ENCODE measurements at places on chromosomes 4 and X. TPM values are rescaled to one million over a fixed set of nuclear protein-coding genes. Genes with fewer than 3 reads are reported as not detected.

Gene BTC
- polyA plus RNA-seq = 6.4 TPM

Gene JCHAIN
- polyA plus RNA-seq = 0.69 TPM

Gene MAGEA9B
- not detected for polyA plus RNA-seq

Gene AREG
- 0.28 TPM for polyA plus RNA-seq

Gene PABPC5
- polyA plus RNA-seq = 5.9 TPM

Gene SYNPO2
- polyA plus RNA-seq = 21.9 TPM

Gene GAB3
- 2.0 TPM for polyA plus RNA-seq

GRCh38 chr4:144204431-144204830 lies 63.9 kb upstream of the GYPA start:
- DNase-seq = no peak

DNA sequence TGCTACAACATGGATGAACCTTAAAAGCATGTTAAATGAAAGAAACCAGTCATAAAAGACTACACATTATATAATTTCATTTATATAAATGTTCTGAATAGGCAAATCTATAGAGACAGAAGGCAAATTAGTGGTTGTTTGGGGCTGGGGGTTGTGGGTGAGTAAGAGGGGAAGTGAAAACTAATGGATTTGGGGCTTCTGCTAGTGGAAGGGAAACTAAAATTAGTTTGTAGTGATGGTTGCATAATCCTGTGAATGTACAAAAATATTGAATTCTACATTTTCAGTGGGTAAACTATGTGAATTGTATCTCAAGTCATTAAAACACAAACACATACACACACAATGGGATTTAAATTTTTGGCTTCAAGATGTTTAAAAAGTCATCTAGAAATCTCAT lies 25.4 kb upstream of the LIMCH1 start:
- no peak for DNase-seq

- DNase-seq = no peak
Measured at GRCh38 chr4:135274416-135274815, 1072.8 kb upstream of the PABPC4L start.

DNA sequence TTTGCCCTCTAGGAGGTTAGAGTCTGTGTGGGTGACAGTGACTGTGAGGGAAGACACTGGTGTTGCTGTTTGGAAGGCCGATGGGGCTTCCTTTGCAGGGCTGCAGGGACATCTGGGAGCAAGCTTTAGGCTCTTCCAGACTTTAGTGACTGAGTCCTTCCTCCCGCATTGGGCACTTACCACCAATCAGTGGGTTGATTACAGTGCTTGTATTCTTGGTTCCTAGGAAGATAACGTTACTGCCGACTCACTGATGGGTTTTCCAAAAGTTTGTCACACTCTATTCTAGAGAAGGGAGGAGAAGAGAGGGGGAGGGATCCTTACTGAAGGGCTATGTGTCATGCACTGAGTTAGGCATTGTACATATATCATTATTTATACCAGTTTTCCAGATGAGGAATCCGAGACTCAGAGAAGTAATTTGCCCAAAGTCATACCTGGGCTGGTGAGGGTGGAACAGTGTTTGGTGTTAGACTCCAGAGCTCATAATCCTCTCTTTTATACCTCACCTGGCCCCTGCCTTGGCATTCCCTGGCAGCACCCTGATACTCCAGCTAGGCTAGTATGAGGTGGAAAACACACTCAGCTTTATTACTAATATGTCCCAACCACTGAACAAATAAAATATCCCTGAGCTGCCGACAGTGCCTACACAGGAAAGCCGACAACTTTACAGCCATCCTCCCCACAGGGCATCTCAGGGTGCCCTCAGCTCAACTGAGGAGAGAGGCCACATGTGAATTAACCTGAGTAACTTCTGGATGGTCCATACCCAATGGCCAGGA lies 3.8 kb downstream of the CHST7 start:
- no peak for DNase-seq

DNA sequence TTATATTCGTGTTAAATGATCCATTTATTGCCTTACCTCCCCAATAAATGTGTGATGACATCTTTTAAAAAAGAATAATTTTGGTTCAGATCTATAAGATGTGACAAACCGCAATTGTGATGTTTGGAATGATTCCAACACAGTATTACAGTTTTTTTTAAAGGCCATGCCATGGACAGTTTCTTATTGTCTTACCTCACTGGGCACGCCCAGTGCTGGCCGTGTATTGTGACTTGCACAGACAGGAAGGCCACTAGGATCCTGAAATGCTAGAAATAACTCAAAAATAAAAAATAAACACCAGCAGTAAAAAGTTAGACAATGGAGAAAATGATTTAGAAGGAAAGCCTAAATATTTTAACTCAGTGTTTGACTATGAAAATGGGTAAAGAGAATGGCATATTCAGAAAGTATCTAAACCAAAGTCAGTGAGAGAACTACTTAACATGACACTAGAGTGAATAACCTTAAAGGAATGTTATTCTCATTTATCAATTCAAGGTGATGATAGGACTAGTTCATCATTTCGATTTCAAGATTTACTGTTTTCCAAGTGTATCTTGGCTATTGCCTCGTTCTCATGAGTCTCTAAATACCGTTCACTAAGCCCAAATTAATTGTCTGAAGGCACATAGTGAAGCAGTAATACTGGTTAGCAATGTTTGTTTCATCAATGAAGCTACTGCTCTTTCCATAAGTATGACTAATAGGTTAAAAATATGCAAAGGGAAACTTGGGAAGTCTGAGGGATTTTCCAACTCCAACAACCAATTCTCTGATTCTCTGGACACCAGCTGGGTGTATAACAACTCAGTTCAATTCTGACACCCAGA lies 46.1 kb upstream of the VEGFC start:
- no peak for DNase-seq

DNA sequence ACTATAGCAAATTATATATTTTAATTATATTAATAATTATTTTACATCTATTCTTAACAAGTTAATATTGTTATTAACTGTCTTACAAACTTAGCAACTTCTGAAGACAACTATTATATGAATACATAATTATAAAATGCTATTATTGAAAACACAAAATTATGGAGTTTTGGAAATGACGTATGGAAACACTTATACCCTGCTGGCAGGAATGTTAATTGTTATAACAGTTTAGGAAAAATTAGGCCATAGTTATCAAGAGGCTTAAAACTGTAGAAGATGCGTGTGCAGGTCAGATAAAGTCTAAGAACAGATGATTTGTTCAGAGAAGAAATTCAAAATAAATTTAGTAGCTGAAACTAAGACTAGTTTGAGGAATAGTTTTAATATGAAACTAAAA lies 211.7 kb downstream of the FAT4 start:
- no peak for DNase-seq

DNA sequence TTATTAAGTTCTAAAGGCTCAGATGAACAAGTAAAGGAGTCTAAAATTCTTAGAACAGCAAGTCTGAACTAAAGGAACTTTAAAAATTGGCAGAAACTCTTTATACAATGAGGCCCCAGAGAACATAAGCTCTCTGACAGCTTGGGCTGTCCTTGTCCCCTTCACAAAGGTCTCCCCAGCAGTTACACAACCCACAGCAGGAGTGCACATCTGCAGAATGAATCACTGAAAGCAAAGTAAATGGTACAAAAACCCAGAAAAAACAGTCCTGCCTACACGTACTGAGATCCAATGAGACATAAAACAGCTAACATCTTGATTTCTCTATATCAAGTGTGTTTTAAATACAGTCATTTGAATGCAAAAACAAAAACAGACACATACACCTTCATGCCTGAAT lies 18.7 kb downstream of the RBBP7 start:
- no peak for DNase-seq

DNA sequence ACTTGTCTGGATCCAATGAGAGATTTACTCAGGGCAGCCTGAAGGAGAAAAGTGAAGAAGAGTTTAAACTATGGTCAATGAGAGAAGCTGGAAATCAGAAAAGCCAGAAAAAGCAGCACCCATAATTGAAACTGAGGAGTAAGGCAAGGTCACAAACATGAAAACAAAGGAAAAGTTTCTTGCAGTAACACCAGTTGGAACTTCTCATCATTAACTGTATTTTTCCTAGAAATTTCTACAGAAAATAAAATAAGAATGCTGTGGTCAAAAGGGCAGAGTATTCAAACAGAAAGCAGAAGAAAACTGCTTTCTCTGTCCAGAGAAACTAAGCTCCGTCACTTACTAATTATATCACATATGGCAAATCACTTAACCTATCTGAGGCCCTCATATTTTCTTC lies 102.2 kb downstream of the OR13H1 start:
- DNase-seq = peak; percentile 10

DNA sequence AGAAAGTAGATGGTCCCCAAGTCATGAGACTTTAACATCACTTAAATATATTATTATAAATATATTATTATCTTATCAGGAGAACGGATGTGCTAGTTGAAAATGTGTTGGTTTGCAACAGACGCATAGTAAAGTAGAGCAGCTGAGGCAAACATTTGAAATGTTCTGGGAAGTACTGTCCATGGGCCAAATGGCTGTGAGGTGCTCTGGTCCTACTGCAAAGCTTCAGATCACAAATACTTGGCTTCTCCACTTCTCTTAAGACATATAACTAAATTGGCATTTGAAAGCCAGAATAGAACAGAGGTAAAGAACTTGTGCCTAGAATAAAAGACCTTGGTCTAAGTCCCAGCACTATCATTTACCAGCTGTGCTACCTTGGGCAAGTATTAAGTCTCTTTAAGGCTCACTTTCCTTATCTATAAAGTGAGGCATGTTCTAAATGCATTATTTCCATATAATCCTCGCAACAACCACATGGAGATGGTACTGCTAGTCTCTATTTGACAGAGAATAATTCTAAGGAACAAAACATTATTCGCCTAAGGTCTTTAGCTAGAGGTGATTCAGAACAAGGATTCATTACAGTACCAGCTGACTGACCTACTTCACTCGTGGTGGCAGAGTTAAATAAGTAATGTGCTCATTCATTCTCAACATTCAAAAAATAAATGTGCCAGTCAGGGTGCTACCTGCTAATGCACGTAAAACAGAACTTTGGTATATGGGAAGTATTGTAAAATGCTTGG lies 297.1 kb downstream of the PPP3CA start:
- DNase-seq = no peak

- DNase-seq = no peak
Measured at GRCh38 chr4:141409556-141409955, 188.9 kb downstream of the ZNF330 start.

DNA sequence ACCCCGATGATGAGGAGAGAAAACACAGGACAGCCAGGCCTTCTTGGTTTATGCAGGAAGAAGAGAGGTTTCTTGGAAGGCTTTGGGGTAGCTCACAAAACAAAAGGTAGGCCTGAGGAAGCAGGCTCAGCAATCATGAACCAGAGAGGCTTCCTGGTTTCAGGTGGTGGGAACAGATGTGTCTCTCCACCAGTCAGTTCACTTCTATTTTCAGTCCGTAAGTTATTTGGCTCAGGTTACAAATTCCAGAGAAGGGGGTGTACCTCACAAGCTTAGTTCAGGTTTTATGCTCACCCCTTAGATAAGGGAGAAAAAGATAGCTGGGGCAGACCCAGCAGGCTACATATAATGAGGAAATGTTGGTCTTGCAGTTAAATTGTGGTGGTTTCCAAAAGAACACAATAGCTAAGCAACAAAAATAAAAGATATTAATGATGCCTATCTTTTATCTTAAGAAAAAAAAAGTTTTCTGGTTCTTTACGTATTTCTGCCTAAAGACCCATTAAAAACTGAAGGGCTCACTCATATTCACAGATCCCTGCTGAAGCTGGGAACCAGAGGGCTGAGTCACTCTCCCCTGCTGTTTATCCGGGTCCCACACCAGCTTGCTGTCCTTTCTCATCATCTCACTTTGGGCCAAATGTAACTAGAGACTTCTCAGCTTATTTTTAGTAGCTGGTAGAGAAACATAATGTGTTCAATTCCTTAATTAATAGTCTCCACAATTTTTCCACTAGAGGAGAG lies 177.0 kb downstream of the CAMK2D start:
- no peak for DNase-seq

DNA sequence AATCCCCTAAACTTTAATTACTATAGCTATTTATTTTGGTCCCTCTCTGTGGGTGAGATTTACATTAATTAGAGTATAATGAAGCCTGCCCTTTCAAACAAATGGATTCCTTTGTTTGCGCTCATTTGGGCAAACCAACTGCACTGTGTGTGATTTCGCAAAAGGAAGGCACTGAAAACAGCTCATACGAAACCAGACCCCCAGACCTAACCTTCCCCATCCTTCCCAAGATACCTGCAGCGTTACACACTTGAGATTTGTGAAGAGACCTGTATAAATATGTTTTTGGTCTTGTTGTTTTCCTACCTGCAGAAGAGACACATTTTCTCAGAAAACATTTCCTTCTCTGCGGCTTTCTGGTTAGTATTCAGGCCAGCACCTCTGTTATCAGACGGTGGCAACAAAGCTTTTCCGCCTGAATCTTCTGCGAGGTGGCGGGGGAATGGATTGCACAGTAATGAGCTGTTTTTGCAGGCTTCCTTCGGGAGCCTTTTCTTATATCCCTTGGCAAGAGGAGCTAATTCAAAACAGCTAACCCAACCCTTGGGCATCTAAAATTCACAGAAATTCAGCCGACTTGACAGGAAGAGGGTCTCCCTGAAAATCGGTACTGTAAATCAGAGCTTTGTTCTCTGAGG lies 47.6 kb downstream of the CBLL2 start:
- DNase-seq = no peak

GRCh38 chrX:24235084-24235710 lies 78.7 kb downstream of the SUPT20HL2 start:
- DNase-seq = no peak

GRCh38 chrX:20382518-20383297 lies 116.0 kb upstream of the RPS6KA3 start:
- no peak for DNase-seq

- DNase-seq = no peak
Measured at GRCh38 chrX:39477031-39477761, 620.6 kb downstream of the BCOR start.

- DNase-seq = no peak
Measured at GRCh38 chr4:38856524-38857337, at the start of gene TLR6. TSS of gene TLR6 (minus strand) at chr4:38856817. CDS start at chr4:38829473, 27,344 bp downstream.

DNA sequence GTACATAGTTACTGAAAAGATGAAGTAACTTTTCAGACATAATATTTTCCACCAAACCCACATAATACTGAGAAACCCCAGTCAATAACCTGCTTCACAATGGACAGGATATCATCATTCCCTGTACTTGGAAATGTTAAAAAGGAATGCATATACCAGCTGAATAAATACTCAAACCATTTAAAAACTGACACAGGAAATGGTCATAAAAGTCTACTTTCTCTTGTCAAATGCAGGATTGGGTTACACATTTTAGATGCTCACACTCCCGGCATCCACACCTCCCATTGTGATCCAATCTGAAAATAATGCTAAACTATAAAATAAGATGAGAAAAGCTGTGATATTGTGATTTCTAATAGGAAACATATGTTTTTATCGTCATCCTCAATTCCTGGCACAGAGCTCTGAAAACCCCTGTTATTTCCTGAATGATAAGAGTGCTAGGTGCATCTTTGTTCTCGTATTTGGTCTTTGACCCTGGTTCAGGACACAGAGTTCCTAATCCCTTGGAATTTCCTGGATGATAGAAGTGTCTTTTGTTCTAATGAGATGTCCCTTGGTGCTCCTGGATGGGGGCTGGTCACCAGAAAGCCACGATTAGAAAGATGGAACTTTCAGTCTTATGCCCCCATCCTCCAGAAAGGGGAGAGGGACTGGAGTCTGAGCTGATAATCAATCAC lies 821.3 kb downstream of the TRIML1 start:
- DNase-seq = no peak

GRCh38 chrX:28589046-28589445 lies 1.8 kb downstream of the IL1RAPL1 start:
- DNase-seq = no peak

GRCh38 chr4:38320343-38320695 lies 343.7 kb upstream of the KLF3 start:
- no peak for DNase-seq

- no peak for DNase-seq
Measured at GRCh38 chrX:46912603-46913491, 626 bp downstream of the JADE3 start.

GRCh38 chr4:97367878-97368277 lies 775.4 kb downstream of the STPG2 start:
- no peak for DNase-seq

Data from right renal cortex interstitium (tissue), 3 donors.